ENCODE measurements at places on chromosomes 7 and 10. TPM values are rescaled to one million over a fixed set of nuclear protein-coding genes. Genes with fewer than 3 reads are reported as not detected.

GRCh38 chr7:132776048-132776620 lies 199.9 kb upstream of the PLXNA4 start:
- no peak for DNase-seq

The FOXP2 gene
- 9.9 TPM for total RNA-seq

- no peak for DNase-seq
Measured at GRCh38 chr10:15211464-15211979, 43.0 kb upstream of the NMT2 start.

GRCh38 chr10:34184397-34184796 lies 630.7 kb downstream of the PARD3 start:
- no peak for DNase-seq
